ENCODE measurements at places on chromosomes 5 and 9. TPM values are rescaled to one million over a fixed set of nuclear protein-coding genes. Genes with fewer than 3 reads are reported as not detected.

CXXC5 gene
- total RNA-seq, result 27.7 TPM

ADRA1B gene
- not detected for total RNA-seq

PCDHB12 gene
- total RNA-seq, result not detected

DRD1 gene
- not detected for total RNA-seq

BARHL1 gene
- total RNA-seq, result not detected

EFCAB9 gene
- total RNA-seq, result not detected

OLFM1 gene
- 2.0 TPM for total RNA-seq

C5orf52 gene
- total RNA-seq, result not detected

PCDHA9 gene
- total RNA-seq, result under 0.01 TPM

ADAMTS6 gene
- 86.4 TPM for total RNA-seq

TNFSF15 gene
- total RNA-seq, result 7.3 TPM

ZDHHC21 gene
- total RNA-seq, result 24.2 TPM

IGIP gene
- 3.3 TPM for total RNA-seq

FBP2 gene
- total RNA-seq, result not detected

PCDHA1 gene
- total RNA-seq, result 0.32 TPM

AFAP1L1 gene
- 54.0 TPM for total RNA-seq

AHRR gene
- 12.3 TPM for total RNA-seq

ADAMTSL2 gene
- under 0.01 TPM for total RNA-seq

FCN1 gene
- not detected for total RNA-seq

FLT4 gene
- 28.6 TPM for total RNA-seq

INIP gene
- total RNA-seq, result 24.3 TPM

SCGB3A2 gene
- not detected for total RNA-seq

INPP5E gene
- 5.0 TPM for total RNA-seq

CTSV gene
- 1.6 TPM for total RNA-seq

KCNV2 gene
- not detected for total RNA-seq

SPAG8 gene
- total RNA-seq, result 0.32 TPM

LAMC3 gene
- under 0.01 TPM for total RNA-seq

C5orf58 gene
- total RNA-seq, result not detected

SMIM33 gene
- under 0.01 TPM for total RNA-seq

CYSRT1 gene
- not detected for total RNA-seq

GPR151 gene
- not detected for total RNA-seq

Data from epithelial cell of umbilical artery (primary cell).